Activated CD8-positive, alpha-beta memory T cell treated with anti-CD3 and anti-CD28 coated beads for 1 hour (primary cell): ENCODE measurements at places on chromosomes 11 and 22.

DNA sequence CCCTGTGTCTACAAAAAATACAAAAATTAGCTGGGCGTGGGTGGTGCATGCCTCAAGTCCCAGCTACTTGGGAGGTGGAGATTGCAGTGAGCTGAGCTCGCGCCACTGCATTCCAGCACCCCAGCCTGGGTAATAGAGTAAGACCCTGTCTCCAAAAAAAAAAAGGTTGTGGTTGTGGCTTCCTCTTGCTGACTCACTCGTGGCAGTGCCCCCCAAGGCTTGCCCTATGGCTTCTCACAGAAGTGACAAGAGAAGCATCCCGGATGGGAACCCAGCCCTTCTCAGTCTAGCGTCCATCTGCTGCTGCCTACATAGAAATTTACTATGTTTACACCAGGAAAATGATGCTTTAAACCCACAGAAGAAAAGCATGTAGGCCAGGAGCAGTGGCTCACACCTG lies 68.5 kb upstream of the PITPNB start:
- no peak for DNase-seq

GRCh38 chr22:28977060-28977459 lies 84.6 kb downstream of the C22orf31 start:
- no peak for DNase-seq

DNA sequence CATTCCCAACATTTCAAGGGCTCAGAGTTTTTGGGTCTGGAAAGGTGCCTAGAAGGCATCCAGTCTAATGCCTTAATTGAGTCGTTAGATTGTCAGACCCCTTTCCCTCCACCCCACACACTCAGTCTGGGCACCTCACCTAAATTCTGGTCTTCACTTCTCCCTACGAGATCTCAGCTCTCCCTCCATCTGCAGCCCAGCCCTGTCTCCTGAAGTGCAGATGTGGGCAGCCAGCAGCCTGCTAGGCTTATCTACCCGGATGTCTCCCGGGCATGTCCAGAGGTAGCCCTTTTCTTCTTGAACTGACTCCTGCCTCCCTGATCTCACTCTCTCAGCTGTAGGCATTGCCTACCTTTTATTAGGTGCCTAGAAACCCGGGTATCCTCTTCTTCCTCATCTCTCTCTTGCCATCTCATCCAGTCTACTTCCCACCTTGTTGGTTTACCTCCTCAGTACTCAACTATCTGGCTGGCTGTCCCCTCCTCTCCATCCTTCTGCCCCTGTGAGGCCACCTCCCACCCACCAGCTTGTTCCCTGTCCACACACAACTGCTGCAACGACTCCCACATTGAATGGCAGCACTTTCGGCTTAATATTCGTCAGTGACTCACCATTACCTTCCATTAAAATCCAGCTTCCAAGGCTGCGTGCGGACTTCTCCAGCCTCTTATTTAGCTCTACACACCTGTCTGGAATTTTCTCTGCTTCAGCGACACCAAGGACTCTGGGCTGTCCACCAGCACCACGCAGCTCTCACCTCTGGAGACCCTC lies 6.2 kb downstream of the SEPTIN3 start:
- DNase-seq, result no peak

DNA sequence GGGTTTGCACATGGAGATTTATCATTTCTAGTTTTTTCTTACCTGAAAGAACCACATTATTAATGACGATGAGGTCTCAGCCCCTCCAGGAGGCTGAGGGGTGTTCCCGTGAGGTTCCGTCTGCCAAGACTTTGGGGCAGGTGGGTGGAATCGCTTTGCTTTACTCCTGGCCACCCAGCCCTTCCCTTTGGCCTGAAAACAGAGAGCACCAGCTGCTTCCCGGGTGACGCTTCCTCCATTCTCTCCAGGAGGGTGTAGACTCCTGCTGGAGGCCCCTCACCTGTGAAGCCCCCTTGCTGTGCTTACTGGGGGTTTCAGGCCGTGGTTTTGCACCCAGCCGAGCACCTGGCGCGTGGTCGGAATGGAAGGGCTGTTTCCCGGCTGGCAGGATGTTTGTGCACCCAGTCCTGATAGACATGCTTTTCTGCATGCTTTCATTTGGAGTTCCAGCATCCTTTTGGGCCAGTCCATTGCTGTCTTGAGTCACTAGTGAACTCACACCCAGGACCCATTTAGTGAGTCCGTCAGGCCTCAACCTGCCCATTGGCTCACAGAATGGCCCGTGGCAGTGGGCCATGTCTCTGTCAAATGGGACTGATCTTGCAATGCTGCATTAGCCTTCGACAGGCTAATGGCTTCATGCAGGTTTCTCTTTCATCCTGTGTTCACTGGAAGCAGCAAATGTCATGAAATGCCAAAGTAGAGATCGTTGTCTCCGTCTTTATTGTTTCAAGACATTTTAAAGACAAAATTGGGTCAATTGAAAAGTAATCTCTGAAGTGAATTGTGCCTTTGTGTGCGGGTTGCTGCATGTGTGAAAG lies 360.8 kb downstream of the TBC1D22A start:
- no peak for DNase-seq

DNA sequence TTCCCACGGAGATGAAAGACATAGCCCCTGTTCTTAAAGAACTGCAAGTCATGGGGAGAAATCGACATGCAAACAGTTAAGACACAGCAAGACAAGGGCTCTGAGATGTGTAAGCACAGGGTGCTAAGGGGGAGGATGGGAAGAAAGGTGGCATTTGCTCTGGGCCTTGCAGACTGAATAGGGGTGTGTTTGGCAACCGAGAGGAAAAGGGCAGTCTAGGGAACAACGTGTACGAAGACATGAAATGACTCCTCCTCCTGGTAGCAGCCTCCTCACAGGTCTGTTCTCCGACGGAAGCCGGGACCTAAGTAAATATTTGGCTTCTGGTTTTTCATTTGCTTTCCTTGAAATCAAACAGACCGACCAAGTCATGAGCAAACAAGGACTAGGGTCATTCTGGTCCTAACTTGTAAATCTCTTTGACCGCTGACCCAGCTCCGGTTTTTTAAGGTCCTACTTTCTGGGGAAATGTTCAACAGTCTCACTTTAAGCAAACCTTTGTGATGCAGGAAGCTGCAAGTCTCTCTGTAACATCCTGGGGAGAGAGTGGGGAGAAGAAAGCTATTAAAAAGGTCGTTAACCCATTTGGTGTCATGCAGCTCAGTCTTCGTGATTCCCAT lies 19.7 kb downstream of the NNMT start:
- DNase-seq, result no peak

DNA sequence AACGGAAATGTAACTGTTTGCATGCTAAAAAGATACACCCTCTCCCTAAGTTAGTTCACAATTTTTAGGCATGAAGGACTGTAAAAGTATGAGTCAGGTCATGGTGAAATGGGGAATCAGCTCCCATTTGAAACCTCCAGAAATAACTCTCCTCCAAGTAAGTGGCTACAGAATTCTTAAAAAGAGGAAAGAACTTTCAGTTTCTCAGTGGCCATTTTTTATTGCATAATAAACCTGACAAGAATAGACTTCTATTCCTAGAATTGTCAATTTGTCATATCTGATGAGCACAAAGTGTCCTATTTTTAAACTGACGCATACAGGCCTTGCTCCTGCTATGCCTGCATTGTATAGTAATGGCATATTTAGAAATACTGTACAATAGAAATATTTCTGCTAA lies 612.2 kb downstream of the CNTN5 start:
- DNase-seq, result no peak

GRCh38 chr11:105206633-105207032 lies 67.1 kb upstream of the CARD18 start:
- no peak for DNase-seq

DNA sequence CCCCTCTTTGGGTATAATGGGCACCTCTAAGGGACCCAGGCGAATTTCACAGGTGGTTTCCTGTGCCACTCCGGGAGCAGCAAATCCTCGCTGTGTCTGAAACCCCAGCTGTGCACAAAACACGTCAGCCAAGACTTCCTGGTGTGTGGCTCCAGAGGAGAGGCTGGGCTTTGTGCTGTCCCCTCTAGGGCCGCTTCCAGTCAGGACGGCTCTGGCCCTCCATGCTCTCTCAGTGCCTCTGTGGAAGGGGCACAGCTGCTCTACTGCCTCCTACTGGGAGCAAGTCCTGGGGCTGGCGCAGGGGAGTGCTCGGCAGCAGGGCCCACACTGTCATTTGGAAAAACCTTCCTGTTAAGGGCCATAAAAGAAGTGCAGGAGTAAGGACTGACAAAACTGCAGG lies 23.7 kb upstream of the ARFGAP3 start:
- DNase-seq, result no peak

- DNase-seq, result no peak
Measured at GRCh38 chr11:115257678-115258077, 246.5 kb downstream of the CADM1 start.

DNA sequence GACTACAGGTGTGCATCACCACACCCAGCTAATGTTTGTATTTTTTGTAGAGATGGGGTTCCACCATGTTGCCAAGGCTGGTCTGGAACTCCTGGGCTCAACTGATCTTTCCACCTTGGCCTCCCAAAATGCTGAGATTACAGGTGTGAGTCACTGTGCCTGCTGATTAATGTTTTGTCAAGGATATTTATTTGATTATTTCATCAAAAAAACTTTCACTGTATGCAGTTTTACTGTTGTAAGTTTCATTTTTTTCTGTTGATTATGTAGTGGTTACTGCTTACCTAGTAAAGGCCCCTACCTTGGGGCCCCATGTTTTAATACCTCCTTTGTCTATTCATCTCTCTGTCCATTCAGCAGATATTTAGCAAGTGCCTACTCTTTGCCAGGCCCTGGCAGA lies 16.7 kb upstream of the FAM168A start:
- DNase-seq, result no peak

GRCh38 chr11:72738199-72739141 lies 13.7 kb downstream of the ARAP1 start:
- DNase-seq, result no peak

- DNase-seq, result no peak
Measured at GRCh38 chr22:22397875-22398524, 110.5 kb downstream of the ZNF280B start.

GRCh38 chr11:62875698-62876478 lies 4.8 kb upstream of the SLC3A2 start:
- DNase-seq, result no peak

DNA sequence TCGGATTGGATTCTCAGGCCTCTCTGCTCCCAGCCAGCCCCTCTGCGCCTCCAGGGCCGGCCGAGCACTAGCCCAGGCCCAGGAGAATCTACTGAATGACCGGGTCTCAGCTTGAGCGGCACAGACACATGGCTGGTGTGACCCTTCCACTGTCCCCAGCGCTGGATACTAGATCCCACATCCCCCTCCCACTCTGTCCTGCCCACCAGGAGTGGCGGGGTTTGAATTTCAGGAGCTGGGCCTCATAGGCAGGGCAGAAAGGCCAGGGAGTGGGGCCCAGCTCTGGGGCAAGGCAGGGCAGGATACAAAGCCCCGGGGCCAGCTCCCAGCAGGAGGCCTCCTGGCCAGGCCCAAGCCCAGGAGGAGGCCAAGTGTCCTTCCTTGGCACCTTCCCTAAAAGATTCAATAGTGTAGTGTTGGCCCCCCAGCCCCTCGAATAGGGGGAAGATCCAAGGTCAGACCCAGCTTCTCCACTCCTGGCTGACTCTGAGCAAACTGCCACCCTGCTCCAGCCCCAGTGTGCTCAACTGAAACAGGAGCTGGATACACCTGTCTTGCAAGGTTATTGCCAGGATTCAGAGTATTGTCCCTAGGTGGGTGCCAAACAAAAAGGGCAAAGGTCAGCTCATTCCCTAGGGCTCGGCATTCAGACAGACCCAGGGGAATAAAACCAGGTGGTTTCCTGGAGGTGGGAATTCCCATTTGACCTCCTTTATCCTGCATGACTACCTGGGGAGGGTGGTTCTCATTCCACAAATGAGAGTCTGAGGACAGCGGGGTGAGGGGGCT lies 22.5 kb upstream of the TCF20 start:
- DNase-seq, result no peak

- DNase-seq, result no peak
Measured at GRCh38 chr11:15783619-15784018, 572.7 kb downstream of the SOX6 start.

DNA sequence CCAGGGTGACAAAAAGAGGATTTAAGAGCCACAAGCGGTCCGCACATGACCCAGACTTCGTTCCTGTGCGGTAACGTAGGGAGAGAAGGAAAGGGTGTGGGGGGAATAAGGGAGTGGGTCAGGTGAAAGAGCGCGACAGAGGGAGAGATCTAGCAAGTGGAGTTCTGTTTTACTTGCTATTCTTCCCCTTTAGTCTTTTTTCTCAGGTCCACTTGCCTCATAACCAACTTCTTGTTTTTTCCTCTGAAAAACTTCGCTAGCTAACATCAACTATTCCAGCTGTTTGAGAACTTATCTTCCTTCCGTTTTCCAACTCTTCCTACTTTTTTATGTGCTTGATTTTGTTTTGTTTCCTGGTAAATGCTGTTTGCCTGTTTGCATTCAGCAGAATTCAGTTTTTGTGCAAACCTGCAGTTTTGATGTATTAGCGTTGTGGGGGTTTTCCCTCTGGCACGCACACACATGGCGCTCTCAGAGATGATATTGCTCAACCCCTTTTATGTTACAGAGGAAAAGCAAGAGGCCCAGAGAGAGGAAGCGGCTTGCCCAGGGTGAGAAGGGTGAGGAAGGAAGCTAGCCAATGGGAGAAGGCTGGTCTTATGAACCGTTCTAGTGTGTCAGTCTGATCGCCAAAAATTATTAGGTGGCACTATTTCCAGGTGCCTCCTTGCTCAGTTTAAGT lies 592 bp upstream of the CTSC start:
- DNase-seq, result no peak

GRCh38 chr11:103877221-103877620 lies 159.2 kb upstream of the DDI1 start:
- DNase-seq, result no peak

DNA sequence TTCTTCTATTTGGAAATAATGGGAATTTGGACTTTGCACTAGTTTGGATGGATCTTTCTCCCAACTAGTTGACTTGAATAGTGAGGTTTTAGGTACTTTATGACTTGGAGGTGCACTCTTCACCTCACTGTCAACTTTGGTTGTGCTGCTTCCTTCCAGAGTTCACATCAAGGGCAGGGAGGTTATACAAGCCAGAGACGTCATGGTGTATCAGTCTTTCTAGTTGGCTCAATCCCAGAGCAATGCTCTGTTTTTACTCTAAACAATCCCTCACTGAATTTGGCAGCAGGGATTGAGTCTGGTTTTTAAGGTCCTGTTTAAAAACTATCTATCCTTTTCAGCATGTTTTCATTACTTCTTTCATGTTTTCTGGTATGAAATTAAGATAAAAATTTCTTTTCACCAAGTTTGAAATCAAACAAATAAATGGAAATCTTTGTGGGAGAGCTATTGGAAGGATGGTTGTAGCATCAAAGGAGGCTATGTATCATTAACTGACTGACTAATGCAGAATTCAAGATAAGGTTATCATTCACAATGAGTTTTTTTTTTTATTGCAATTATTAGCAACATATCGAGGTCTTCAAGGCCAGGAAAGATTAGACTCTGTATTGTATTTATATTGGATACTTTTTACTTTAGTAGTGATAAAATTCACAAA lies 28.0 kb upstream of the ZBED5 start:
- no peak for DNase-seq

DNA sequence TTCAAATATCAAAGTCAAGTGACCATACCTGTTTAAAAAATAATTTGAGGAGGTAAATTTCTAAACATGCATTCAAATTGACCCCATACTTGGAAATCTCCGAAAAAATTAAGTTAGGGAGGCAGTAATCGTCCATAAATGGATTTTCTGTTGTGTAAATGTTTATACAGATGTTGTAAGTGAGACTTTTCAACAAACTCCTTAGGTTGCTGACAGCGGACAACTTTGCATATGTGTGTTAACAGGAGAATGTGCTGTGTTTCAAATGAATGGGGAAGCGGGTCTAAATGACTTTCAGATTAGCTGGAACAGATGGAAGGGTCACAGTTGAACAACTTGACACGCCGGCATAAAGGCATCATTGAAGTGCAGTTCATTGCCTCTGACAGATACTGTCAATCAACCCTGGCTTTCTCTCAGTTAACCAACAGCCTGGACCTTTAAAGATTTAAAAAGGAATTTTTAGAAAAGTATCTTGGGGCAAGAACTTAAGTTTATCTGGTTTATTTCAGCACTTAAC lies 98.2 kb upstream of the DBX1 start:
- DNase-seq, result no peak
